ENCODE measurements at places on chromosomes 3 and 15.

GRCh38 chr15:69532066-69532465 lies 79.4 kb downstream of the RPLP1 start:
- no peak for DNase-seq

GRCh38 chr3:187101184-187102072 lies 37.9 kb downstream of the RPL39L start:
- DNase-seq, result peak; percentile 74

DNA sequence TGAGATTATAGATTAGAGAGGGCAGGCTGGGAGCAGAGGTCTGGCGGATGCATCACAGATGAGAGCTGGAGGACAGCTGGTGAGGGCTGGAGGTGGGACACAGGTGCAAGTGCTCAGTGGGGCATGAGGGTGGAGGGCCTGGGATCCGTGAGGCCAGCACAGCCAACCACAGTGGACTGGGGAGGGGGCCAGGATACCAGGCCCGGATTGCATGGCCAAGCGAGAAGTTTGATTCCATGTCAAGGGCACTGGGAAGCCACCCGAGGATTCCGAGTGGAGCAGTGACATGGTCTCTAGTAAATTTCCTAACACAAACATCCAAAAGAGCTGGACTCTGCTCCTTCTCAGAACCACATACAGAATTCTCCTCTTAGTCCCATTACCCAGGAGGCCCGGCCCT lies 44.0 kb upstream of the SLC41A3 start:
- no peak for DNase-seq

DNA sequence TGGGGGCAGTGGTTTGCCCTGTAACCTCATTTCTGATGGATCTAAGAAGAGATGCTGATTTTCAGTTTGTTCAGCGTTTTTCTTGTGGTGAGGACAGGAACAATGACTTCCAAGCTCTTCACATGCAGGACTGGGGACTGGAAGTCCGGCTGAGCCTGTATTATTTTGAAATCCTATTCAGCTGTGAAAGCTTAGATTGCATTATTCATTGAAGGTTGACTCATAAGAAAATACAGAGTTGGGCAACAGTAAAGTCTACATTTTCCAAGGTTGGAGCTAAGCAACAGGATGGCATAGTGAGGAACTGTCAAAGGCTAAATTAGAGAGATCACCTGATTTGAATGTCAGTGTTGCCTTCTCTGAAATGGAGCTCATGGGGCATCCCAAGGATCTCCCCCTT lies 230.9 kb upstream of the FEZF2 start:
- peak; percentile 89 for DNase-seq

- peak; percentile 93 for DNase-seq
Measured at GRCh38 chr3:37163262-37164015, 10.9 kb downstream of the LRRFIP2 start.

DNA sequence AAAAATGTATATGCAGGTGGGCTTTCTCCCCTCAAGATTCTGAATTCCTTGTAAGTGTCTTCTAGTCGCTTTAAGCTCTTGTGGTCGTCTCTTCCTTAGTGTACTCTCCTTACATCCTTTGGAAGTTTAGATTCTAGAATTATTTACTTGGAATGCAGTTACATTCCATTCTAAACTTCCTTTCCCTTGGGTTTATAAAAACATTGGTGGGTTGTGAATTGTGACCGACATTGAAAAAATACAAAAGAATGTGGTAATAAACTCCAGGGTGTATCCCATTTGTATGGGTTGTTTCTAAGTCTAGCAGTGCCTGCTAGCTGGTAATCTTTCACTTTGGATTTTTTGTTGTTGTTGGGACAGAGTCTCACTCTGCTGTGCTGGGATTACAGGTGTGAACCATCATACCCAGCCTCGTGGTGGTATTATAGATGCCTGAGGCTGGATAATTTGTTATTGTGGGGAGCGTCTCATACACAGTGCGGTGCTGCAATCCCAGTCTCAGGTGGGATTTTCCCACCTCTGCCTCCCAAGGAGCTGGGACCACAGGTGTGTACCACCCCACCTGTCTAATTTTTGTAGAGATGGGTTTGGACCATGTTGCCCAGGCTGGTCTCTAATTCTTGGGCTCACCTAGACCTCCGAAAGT lies 9.1 kb downstream of the CHD2 start:
- peak; percentile 85 for DNase-seq

All from fibroblast of skin of right biceps (primary cell).